NCI-H748 treated with DMSO at 0.1 percent for 48 hours (cell line): ENCODE measurements at places on chromosomes 5 and 9.
A peak's percentile ranks its signal among the peaks of the same experiment; 100 is the strongest.

GRCh38 chr5:175701797-175702196, 43.9 kb downstream of the HRH2 start:
- DNase-seq: no peak

DNA sequence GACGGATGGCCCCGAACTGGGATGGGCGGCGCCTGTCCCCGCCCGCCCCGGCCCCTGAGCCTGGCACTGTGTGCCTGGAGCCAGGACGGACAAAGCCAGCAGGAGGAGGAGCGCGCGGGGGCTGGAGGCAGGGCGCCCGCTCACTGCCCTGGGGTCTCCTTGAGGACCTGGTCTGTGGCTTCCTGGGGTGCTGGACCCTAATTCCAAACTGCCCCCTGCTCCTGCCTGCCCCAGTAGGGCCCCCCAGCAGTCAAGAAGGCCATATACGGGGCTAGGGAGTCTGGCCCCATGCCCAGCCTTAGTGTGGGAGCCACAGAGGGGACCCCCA, 29.2 kb upstream of the RXRA start:
- no peak for DNase-seq

- peak; percentile 60 for DNase-seq
Measured at GRCh38 chr5:119269061-119269944, 86.5 kb upstream of the TNFAIP8 start.

DNA sequence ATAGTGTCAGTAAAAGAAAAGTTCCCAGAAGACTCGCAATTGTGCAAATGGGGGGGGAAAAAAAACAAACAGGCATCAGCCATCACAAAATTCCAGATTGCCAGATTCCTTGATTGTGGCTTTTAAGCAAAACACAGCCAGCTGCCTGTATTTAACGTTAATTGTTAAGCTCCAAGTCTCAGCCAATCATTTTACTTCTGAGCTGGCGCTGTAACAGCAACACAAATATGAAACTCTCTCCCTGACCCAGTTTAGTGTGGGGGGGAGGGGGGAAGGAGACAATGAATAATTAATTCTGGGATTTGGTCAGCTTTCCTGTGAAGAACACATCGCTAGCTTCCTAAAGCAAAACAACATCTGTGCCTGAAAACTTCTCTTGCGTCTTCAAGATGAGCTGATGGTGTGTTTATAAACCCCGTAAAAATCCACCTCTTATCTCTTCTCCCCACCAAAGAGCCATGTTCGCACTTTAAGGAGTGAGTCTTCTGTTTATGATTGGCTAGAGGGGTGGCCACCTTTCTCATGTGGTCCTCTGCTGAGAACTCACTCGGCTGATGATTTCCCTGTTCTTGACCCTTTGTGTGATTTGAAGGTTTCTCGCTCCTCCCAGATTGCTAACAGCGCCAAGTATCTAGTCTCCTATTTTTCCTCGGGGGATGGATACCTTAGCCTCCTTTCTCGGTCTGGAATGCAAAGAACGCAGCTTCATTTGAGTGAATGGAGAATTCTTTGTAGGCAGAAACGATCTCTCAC, 160.2 kb upstream of the DAPK1 start:
- peak; percentile 60 for DNase-seq

DNA sequence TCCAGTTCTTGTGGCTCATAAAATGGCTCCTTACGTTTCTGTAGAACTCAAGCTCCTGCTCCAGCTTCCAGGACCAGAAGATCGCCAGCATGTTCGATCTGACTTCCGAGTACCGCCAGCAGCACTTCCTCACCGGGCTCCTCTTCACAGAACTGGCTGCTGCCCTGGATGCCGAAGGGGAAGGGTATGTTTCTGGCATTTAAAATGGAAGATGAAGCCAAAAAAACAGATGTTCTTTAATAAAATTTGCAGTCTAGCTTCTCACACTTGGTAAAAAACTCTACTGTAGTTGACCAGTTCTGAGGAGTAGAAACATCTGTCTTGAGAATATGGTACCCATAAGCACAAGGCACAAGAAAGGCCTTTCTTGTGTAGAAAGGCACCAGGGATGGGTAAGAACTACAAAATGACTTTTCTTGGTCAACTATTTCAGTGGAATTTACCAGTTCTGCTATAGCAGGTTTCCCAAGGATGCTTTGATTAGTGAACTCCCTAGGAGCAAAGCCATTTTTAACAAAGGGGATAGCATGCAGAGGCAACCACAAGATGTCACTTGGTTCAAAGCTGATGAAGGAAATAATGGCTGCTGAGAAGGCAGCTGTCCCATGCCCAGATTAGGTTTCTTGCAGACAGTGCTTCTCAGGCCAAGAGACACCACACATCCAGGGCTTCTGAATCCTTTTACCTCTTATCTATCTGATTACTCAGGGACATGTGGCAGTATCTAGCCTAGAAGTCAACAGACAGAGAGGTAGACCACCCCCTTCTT, 192.4 kb downstream of the DOCK8 start:
- DNase-seq: no peak

DNA sequence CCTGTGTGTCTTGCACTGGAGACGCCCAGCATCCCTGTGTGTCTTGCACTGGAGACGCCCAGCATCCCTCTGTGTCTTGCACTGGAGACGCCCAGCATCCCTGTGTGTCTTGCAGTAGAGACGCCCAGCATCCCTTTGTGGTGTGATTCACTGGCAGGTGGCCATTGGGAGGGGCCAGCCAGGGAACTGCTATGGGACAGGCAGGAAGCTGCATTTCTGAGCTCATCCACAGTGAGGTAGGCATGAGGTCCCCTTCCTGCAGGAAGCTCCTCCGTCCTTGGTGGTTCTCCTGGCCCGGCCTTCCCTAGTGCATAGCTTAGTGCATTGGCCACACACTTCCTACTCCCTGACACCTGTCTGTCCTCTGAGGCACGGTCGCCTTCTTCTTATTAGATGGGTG, 43.5 kb downstream of the IRX1 start:
- DNase-seq: no peak

GRCh38 chr5:142320851-142321560, 3.8 kb downstream of the SPRY4 start:
- DNase-seq: no peak

- no peak for DNase-seq
Measured at GRCh38 chr5:43051684-43052083, 11.6 kb upstream of the ANXA2R start.

- DNase-seq: no peak
Measured at GRCh38 chr9:24939109-24939850, 393.6 kb upstream of the IZUMO3 start.

DNA sequence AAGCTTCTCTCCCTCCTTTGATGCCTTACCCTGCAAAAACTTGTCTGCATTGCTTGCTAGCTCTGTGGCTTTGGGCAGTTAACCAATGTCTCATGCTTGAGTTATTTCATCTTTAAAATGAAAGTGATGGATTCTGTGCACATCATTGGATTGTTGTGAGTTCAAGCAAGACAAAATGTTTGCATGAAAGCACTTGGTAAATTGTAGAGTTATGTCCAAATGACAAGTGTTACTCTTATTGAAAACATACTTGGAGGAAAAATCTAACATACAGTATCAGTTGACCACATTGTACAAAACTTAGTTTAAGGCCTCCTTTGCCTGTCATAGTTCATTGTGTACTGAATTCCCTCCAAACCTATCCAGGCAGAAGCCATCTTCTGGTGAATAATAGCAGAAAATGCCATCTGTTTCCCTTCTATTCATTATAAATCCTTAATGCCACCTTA, 30.0 kb downstream of the TGFBR1 start:
- no peak for DNase-seq

DNA sequence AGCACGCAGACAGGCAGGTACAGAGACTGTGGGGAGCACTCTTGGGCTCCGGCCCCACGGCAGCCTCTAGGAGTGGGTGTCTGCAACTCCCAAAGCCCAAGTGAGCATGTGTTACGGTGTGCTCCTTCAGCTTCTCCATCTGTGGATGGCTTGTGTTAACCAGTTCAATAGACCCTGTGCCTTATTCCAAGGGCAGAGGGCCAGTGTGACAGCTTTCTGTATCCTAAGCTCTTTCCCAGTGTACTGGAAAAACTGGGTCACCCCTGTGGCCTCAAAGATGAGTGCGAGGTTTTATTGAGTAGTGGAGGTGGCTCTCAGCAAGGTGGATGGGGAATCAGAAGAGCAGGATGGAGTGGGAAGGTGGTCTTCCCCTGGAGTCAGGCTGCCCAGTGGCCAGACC, 78.3 kb downstream of the ADAMTS16 start:
- no peak for DNase-seq

DNA sequence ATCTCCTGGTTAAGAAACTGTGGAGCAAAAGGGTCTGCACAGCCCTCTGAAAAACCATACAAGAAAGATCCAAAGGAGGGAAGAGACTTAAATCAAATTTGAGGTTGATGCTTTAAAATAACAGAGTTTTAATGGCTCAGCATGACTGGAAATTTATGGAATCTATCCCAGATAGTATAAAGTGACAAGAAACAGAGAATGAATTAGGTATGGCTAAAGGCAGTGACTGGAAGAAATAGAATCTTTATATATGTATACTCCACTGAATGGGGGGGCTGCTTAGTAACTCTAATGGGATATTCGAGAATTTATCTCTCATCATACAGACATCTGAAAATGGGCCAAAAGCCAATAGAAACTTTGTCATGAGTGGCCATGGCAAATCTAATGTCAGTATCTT, 17.6 kb upstream of the MOCS2 start:
- no peak for DNase-seq

DNA sequence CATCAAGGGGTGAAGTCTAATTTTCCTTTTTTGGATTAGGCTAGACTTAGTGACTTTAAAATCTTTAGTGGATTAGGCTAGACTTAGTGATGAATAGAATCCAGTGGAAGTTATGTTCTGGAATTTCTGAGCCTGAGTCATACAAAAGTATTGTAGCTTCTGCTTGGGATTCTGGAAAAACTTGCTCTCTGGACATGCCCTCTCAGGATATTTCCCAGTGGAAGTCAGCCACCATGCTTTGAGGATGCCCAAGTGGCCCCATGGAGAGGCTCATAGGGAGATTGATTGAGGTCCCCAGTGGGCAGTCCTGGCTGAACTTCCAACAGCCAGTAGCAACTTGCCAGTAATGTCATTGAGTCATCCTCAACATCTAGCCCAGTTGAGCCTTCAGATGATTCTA, 112.4 kb upstream of the PRLR start:
- no peak for DNase-seq

DNA sequence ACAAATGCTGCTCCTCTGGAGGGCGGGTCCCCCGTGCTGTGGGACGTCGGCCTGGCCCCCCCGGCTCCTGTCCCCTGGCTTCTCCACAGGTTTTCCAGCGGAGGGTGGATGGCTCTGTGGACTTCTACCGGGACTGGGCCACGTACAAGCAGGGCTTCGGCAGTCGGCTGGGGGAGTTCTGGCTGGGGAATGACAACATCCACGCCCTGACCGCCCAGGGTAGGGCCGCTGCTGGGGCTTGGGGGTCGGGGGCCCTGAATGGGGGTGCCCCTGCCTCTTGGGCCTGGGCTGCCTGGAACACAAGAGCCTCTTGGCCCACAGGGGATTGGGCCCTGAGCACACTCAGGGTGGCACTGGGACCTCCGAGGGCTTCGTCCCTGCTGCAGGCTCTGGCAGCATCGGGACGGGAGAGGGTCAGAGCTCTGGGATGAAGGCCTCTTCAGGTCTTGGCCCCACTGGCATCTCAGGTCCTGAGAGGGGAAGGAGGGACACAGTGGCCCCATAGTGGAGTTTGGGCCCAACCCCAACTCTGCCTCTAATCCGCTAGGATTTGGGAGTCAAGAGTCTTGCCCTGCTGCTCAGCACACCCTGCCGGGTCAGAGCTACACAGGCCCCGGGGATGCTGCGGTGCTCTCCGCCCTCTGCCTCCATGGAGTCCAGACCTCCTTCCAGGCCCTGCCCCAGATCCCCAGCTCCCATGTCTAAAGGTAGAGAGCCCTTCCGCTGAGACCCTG, 5.2 kb downstream of the FCN2 start:
- DNase-seq: no peak

DNA sequence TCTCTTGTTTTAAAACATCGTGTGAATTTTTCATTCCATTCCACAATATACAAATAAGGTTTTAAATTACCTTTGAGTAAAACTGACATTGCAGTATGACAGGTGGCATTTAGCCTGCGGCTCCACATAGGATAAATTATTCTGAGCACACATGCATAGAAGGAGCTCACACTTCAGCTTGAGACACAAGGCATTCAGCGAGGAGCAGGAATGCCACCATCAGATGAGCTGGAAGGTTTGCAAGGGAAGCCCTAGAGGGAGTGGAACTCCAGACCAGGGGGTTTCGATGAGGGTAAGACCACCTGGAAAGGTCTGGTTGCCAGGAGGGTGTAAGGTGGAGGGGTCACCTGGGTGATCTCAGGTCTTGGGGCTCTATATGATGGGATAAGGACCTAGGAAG, 259.0 kb upstream of the ADRA1B start:
- DNase-seq: no peak

- no peak for DNase-seq
Measured at GRCh38 chr9:71920456-71921189, 9.2 kb downstream of the C9orf85 start.

DNA sequence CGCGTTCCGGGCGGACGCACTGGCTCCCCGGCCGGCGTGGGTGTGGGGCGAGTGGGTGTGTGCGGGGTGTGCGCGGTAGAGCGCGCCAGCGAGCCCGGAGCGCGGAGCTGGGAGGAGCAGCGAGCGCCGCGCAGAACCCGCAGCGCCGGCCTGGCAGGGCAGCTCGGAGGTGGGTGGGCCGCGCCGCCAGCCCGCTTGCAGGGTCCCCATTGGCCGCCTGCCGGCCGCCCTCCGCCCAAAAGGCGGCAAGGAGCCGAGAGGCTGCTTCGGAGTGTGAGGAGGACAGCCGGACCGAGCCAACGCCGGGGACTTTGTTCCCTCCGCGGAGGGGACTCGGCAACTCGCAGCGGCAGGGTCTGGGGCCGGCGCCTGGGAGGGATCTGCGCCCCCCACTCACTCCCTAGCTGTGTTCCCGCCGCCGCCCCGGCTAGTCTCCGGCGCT, at the start of gene DAPK1:
Gene DAPK1, plus strand, starts transcription at position 264 of the 442 bp plus-strand sequence. CDS start 1,211 bp downstream, outside the sequence.
- peak; percentile 57 for DNase-seq

- no peak for DNase-seq
Measured at GRCh38 chr9:116360989-116361388, 207.4 kb downstream of the PAPPA start.

DNA sequence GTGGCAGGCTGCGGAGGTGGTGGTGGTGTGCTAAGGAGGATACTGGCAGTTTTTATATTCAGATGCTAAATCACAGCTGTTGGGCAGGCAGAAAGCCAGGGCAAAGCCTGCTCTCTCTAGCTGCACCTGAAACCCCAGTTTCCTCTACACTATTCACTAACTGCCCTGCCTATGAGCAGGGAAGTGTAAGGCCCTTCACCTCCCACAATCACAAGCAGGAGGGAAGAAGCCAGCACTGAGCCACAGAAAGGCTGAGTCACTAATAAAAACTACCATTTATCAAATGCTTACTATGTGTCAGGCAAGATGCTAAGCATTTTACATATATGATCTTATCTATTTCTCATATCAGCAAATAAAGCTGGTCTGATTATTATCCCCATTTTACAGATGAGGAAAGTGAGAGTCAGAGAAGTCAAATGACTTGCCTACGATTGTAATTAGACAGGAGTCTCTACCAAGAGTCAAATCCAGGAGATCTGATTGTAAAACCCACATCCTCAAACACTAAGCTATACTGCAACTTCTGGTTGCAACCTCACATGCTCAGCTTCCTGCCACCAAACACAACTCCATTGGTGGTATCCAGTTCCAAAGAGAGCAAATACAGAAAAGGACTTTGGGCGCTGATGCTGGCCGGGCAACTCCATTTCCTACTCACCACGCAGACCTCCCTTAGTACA, 17.7 kb upstream of the IL6ST start:
- DNase-seq: no peak
